ENCODE measurements at places on chromosomes 1 and 21.

DNA sequence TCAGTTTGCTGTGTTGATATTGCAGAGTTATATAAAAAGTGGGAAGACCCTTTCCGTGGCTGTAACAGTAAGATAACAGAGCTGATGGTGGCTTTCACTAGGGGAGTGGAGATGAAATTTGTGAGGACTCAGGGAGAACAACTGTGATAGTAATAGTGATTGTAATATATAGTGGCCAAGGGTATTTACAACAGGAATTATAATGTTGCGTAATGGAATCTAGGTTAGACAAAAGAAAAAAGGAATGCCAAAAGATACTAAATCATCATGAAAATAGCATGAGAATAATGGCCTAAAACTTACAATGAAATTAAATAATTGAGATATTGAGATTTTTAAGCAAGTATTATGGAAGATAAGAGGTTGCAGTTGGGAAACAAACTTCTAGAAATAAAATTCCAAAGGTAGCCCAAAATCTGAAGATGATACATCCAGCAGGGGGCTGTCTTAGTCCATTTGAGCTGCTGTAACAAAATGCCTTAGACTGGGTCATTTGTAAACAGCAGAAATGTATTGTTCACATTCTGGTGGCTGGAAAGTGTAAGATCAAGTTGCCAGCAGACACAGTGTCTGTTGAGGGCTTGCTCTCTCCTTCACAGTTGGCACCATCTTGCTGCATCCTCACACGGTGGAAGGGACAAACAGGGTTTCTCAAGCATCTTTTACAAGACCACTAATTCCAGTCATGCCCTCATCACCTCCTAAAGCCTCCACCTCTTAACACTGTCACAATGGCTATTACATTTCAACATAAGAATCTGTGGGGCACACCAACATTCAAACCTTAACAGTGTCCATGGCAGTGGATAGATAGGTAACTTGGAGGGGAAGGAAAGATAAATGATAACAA is 711.2 kb downstream of the MRPL39 start:
- DNase-seq, result no peak

- no peak for DNase-seq
Observed at GRCh38 chr1:88979054-88979748, 13.2 kb downstream of the KYAT3 start.

DNA sequence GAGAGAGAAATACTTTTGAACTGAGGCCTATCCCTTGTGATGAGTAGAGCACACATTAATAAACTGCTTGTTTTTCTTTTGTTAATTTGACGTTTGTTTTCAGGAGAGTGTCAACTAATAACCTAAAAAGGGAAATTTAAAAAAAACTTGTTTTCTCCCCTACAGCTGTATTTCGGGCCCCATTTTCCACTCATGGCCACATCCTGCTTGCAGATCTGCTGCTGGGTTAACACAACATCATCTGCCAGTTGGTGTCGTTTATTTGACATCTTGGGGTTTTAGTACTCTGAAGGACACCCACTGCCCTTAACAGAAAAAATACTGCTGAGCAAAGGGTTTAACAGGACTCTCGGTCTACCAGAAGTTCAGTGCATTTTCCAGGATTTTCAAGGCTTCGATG is 848 bp upstream of the PYHIN1 start:
- no peak for DNase-seq

DNA sequence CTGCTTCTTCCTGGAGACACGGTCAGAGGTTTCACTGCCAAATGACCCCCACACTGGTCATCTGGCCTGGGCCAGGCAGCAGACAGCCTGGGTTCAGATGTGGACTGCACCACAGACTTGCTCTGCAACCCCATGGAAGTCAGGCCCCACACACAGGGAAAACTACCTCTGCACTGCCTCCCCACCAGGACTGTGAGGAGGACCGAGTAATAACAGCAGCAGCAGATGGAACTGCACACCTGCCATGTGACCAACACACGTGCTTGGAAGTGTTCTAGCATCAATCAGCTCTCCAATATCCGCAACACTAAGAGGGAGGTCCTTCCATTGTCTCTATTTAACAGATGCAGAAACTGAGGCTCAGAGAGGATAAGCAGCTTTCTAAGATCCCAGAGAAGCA is 51.4 kb downstream of the SLC9A1 start:
- DNase-seq, result no peak

GRCh38 chr1:235779770-235780169 is 86.9 kb downstream of the LYST start:
- DNase-seq, result no peak

- DNase-seq, result no peak
Observed at GRCh38 chr1:202374099-202374498, 25.6 kb downstream of the PPP1R12B start.

DNA sequence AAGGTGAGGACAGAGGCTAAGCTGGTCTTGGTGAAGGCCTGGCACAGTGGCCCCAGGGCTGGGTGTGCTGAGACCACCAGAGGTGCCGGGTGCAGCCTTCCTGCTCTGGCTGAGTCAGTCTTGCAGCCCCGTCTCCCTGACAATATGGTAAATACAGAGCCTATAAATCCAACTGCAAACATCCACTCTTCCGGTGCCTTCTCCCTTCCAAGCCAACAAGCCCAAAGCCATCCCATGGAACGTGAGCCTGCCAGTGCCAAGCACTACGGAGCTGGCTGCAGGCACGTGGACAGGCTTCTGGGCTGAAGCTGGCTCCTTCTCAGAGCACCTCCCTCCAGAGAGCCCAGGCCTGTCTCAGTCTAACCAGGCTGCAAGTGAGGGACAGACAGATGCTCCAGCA is 70.0 kb downstream of the TRABD2B start:
- no peak for DNase-seq

- DNase-seq, result no peak
Observed at GRCh38 chr1:13793088-13793730, 93.2 kb downstream of the PRDM2 start.

GRCh38 chr1:156499194-156499841 is 1.3 kb downstream of the MEF2D start:
- no peak for DNase-seq

DNA sequence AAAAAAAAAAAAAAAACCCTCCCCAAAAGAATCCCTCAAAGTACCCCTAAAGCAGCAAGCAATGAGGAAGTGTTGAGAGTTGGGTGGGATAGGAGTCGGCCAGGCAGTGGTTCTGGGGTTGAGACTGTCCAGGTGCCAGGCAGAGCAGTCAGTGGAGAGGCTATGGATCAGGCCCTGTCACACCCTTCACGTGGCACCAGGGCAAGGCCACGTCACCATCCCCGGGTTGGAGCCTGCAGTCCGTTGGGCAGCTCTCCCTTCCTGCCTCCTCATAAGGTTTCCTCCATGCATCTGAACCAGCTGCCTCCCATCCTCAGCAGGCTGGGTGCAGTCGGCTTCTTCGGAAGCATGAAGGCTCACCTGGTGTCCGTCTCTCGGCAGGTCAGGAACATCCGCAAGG is 36.5 kb upstream of the SELENON start:
- no peak for DNase-seq

DNA sequence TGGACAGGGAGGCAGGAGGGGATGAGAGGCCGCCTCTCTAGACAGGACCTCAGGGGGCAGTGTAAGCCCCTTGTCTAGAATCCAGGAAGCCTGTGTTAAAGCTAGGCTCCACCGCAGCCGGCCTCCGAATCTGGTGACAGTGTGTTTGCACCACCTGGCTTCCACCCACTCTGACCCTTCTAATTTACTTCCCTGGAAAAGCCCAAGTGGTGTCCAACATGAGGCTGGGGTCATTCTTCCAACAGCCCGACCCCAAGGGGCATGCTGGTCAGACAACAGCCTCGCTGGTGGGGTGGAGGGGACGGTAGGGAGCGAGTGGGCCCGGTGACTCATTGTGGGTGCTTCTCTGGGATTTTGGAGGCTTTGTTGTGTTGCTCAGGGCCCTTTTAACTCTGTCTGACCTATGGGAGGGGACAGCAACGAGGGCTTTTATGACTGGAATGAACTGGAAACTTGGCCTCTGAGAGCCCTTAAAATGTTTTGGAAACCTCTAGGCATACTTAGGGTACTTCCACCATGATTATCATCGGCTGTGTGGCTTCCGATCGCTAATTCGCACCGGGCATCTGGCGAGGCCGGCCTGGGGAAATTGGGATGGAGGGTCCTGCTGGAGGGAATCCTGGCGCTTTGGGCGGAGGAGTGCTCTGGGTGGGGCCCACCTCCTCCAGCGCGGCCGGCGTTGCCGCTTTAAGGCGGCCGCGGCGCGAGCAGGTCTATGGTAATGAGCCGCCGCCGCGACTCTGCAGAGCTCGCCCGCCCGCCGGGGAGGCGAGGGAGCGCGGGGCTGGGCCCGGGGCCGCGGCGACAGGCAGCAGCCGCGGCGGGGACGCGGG is at the start of gene CELSR2:
TSS of gene CELSR2 (plus strand) at position 743 of the 833 bp plus-strand sequence. CDS start 541 bp downstream, outside the sequence.
- peak; percentile 98 for DNase-seq

GRCh38 chr1:10170239-10170574 is 40.2 kb upstream of the KIF1B start:
- no peak for DNase-seq

DNA sequence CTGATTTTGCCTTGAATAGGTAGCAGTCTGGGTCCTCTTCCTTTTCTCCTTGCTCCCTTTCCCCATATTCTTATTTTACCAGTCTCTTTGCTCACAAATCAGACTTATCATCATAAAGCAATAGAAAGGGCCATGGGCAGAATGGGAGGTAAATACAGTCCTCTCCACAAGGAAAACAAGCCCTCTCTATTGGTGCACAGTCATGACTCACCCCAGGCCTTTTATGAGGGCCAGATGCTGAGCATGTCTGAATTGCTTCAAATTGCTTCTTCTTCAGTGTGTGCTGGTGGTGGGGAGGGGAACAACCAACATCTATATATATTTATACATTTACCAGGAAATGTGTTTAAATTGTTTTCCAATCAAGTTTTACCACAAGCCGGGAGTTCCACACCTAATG is 75.2 kb downstream of the GFI1 start:
- no peak for DNase-seq

DNA sequence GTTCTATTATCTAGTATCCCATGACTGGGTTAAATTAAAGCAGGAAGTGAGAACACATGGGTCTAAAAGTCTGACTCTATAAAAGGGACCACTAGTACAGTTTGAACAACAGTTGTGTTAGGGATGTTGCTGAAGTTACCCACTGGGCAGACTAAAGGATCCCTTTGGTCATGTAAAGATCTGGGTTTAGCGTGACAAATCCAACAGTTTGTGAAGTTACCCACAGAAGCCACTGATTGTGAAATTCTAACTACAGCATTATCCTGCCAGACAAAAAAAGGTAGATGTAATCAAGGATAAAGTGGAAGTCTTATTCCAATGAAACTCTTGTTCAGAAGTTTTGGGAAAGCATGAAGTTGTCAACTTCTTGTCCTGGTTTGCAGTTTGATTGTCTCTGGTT is 5.7 kb downstream of the QSOX1 start:
- DNase-seq, result no peak

DNA sequence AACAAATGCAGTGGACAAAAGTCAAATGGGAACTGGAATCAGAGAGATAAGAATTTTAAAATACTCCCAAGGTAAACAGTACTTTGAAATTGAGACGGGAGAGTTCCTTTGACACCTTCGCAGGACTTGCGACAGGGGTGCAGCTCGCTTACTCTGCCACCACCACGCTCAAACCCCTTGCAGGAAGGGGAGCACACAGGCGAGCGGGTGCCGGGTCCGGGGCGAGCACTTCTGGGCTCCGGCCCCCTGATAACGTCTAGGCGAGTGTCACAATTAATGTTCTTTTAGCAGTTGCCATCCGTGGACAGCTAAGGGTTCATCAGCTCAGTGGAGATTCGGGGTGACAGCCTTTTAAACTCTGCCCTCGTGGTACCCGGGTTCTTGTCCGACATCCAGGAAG is 37.4 kb downstream of the CLDN17 start:
- DNase-seq, result no peak

DNA sequence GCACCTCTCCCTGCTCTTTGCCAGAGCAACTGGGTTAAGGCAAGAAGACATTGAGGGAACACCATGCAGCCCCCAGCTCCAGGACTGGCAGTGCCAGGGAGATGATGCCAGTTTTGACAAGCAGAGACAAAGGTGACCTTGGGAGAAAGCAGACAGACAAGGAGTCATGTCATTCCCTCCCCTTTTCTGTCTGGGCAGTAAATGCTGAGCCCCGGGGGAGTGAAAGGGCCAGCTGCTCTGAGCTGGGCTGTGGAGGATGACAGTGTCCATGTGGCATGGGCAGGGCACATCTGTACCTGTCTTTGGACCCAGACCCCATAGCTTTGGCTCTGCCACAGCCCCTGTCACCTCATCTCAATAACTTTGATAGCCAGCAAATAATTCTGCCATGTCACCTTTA is 24.2 kb downstream of the PLEKHA6 start:
- no peak for DNase-seq

- DNase-seq, result no peak
Observed at GRCh38 chr1:208979776-208980175, 603.7 kb upstream of the CAMK1G start.

DNA sequence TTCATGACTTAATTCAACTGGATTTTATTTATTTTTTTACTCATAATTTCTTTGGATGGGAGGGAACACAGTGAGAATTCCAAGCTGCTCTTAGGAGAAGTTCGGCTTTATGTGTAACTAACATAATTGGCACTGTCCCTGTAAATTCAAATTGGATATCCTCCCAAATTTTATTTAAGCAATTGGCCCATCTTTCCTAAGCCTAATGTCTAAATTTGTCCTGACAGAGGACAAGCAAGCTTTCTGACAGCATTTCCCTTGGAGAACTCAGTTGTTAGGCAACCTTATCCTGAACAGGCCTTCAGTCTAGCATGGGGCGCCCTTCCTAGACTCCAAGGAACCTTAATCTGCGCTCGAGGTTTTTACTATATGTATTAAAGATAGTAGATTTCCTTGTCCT is 550.3 kb downstream of the NUF2 start:
- no peak for DNase-seq

GRCh38 chr1:236465231-236465958 is 58.4 kb upstream of the LGALS8 start:
- DNase-seq, result no peak

DNA sequence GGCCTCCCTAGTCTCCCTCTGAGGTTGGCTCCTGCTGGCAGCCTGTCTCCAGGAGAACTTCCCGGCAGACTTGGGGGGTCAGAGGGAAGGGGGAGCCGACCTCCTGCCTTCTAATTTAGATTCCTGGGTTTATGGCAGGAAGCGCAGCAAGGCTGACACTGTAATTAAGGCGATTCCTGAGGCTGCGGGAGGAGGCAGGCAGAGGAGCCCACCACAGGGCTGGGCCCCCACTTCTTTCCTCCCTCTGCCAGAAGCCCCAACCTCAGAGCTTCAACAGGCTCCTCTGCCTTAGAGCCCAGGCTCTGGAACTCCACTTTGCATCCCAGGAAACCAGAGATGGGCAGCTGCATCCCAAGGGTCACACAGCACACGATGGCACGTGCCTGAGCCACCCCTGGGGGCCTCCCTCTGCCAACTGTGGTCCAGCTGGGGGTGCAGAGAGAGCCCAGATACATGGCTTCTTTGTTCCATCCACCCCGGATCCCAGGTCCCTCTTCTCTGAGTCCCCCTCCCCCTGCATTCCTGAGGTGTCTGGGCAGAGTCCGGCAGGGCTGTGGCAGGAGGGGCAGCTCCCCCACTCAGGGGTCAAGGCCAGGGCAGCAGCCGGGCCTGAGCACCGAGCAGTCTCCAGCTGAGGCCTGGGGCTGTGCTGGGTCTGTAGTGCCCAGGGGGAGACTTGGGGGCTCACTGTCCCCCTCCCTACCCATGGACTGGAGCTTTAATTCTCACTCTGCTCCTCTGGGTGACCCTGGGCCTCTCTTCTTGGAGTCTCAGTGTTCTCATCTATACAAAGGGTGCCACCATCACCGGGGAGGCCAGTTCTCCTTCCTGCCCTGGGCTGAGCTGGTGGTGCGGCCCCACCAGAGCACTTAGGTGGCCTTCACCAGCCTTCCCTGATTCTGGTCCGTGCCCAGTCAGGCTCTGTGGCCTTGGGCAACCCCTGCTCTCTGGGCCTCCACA is 39.4 kb upstream of the FAM131C start:
- DNase-seq, result no peak
